Stimulated activated CD4-positive, alpha-beta T cell treated with anti-CD3 and anti-CD28 coated beads, Interleukin-12 subunit alpha, Interleukin-12 subunit beta, amount 100 ng/mL, for 48 hours (primary cell): ENCODE measurements at places on chromosomes 3 and 15.

- DNase-seq, result no peak
Observed at GRCh38 chr15:27438403-27439375, 467.7 kb downstream of the GABRG3 start.

- DNase-seq, result peak; percentile 29
Observed at GRCh38 chr3:105836533-105836932, 32.3 kb downstream of the CBLB start.

GRCh38 chr3:31668242-31668641 is 135.5 kb downstream of the STT3B start:
- DNase-seq, result no peak

DNA sequence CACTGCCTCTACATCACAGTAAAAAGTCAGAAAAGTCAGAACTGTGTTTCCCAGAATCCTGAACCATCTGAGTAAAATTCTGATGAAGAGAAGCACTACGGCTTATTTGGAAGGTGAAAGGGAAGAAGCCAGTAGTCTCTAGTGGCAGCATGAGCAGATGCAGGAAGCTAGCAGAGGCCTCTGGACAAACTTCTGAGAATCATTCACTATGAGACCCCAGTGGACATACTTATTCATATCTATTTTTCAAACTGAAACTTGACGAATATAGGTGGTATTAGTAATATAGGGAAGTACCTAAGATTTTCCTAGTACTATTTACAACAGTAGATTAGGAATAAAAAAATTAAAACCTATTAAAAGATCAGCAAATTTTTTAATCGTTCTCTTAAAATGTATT is 272.8 kb upstream of the TTC14 start:
- no peak for DNase-seq

- DNase-seq, result no peak
Observed at GRCh38 chr3:152703245-152703890, 131.6 kb upstream of the P2RY1 start.

GRCh38 chr15:29456255-29456654 is 186.6 kb upstream of the NSMCE3 start:
- no peak for DNase-seq

GRCh38 chr3:41199866-41200668 is 762 bp downstream of the CTNNB1 start:
- no peak for DNase-seq

DNA sequence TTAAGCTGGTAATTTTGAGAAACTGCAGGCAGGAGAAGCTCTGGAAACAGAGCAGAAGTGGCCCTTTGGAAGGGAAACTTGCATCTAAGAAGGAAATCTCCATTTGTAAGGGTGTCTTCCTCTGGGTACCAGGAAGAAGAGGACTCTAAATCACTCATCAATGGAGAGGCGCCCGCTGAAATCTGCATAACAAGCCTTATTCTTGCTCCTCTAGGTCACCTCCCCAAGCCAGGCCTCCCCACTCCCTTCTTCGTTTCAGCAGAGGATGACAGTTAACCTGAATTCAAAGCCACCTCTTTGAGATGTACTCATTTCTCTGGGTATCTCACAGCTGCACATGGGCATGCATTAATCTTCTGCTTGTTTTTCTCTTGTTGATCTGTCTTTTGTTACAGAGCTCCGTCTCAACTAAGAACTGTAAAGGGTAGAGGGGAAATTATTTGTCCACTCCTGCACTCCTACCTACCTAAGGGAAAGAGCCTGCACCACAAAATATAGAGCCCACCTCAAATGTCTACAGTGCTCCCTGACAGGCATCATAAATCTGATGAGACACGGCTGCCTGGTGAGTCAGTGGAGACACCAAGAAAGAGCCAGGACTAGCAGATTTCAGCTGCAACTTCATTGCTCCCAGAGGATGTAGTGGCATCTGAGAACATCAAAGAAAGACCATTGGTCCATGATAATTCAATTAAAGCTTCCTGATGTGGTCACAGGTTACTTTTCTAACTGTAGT is 51.5 kb downstream of the GABRB3 start:
- no peak for DNase-seq

- DNase-seq, result no peak
Observed at GRCh38 chr3:127233371-127233770, 40.4 kb downstream of the PRR23E start.

GRCh38 chr3:146536681-146537080 is 7.7 kb downstream of the PLSCR1 start:
- no peak for DNase-seq

DNA sequence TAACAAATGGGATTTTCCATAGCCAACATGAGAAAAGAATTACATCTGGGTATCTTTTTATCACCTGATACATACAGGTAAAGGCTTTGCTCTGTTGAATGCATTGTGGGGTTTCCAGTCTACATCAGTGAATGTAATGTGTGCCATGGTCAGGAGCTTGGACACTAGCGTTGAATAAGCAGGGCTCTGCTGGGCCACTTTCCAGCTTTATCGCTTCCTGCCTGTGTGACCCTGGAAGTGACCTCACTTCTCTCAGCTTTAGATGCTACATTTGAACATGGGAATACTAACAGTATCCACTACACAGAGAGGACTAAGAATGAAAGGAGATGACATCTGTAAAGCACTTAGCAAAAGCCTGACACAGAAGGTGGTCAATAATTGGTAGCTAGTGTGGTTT is 40.1 kb downstream of the TTC23 start:
- no peak for DNase-seq

- DNase-seq, result no peak
Observed at GRCh38 chr3:71271596-71271995, 311.9 kb downstream of the FOXP1 start.

GRCh38 chr3:117536006-117536405 is 826.4 kb downstream of the TUSC7 start:
- no peak for DNase-seq

GRCh38 chr3:194300936-194301335 is 50.2 kb downstream of the CPN2 start:
- DNase-seq, result no peak

- no peak for DNase-seq
Observed at GRCh38 chr3:84724877-84725276, 233.9 kb upstream of the CADM2 start.

DNA sequence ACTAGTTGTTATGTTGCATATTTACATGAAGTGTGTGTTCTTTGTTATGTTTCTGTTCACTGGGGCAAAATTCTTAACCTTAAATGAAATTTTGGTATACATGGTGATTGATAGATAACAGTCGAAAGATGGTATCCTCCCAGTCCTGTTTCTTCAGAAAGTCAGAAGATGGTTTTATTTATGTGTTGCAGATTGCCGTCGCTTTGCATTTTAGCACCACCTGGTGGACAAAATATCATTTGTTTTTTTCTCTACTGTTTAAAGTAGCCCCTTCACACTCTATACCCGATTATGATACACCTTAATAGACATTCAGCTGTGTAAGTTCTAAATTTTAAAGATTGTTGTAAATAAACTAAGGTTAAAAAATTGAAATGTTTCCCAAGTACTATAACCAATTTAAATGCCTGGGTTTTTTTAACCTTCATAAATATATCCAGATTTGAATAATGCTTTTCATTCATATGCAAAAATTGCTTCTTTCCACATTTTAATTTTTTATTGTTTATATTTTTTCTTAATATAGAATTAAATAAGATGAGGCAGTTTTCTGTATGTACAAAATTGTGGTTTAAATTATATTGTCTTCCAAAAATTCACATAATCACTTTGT is 152.2 kb downstream of the ALCAM start:
- no peak for DNase-seq

DNA sequence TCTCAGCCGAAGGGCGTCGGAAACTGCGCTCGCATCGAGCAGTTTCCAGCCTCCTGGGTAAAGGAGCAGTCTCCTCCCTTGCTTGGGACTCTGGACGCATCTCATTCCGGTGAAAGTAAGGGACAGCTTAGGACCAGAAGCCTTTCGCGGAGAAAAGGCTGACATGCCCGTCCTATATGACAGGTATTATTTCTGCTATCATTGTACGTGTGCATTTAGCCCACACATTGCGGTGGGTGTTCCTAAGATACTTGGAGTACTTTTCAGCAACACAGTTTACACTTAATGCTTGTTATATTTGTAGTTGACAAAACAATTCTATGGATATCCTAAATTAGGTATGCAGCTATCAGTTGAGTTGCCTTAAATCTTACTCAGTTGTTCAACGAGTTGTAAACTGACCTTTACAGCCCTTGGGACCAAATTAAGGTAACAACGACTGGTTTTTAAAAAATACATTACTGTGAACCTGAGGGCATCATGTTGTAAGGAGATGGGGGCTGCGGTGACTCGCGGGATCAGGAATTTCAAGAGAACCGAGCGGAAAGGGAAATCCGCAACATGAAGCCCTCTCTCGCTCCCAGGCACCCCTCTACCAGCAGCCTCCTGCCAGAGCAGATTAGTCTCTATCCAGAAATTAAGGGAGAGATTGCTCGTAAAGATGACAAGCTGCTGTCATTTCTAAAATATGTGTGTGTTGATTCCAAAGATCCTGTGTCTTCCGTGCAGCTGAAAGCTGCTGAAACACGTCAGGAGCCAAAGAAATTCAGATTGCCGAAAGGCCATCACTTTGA is 632 bp upstream of the COPS2 start:
- DNase-seq, result no peak

DNA sequence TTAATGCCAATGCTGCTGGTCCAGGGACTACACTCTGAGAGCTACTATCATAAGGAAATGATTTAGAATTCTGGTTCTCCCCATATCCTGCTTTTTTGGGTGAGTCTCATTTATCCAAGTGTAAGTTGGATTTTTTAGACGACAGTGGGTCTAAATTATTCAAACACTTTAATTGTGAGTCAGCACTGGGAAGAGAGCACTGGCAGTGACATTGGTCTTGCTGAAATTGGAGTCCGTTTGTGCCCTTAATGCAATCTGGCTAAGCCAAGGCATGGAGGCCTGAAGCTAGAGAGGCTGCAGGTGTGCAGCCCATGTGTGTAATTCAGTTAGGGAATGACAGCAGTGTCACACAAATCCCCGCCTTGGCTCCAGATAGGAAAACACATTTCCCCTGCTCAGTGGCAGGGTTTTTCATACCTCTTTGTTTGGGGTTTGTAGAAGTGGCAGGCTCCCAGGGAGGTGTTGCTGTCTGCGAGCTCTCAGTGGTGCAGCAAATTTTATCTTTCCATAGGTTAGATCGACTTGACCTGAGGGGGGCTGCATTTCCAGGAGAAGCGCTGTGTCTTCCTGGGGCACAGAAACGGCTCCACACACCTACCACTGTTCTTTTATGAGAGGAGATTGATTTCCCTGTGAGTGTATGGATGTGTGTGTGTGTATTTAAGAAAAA is 197.7 kb downstream of the CD47 start:
- no peak for DNase-seq

GRCh38 chr3:160953686-160954085 is 151.5 kb downstream of the B3GALNT1 start:
- no peak for DNase-seq

DNA sequence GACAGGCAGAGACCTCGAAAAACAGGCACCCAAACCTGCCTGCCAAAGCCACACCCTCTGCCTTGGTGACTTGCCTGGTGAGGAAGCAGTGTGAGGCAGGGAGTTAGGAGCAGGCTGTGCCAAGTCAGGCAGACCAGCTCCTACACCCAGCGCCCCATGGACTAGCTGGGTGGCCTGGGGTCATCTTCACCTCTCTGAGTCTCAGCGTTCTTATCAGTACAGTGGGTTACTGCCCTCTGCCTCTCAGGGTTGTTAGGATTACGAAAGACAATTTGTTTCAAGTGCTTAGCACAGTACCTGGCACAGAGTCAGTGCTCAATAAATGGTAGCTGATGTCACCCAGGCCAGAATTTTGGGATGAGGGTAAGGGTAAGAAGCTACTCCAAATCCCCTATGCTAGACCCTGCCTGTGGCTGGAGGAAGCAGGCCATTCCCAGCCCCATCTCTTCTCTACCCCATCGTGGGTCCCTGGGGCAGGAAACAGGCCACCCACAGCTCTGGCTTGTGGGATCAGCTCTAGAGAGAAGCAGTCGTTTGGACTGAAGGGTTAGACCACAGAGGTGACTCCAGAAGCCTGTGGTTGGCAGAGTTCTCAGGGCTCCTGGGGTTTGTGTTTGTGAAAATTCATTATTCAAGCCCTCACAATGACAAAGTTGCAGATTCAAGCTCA is 10.1 kb downstream of the SLC51B start:
- DNase-seq, result no peak

GRCh38 chr3:106473576-106474475 is 605.0 kb upstream of the CBLB start:
- peak; percentile 40 for DNase-seq

DNA sequence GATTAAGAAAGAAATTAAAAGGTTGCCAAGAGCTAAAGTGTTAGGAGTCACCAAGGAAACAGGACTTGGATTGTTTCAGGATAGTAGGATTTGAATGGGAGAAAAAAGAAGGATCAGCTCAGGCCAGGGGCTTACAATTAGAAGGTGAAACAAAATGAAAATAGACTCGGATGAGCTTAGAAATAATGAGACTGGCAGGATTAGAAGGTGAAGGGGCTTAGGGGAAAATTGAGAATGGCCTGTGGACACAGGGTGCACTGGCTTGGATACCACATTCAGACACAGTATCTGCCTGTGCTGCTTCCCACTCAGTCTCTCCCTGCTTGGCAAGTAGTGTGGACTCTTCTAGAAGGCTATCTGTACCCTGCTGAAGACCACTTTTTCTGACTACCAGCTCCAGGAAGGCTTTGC is 206.1 kb upstream of the ATP10A start:
- no peak for DNase-seq

GRCh38 chr15:39629371-39629770 is 48.5 kb downstream of the THBS1 start:
- DNase-seq, result peak; percentile 45

- no peak for DNase-seq
Observed at GRCh38 chr15:60966316-60966715, 262.8 kb downstream of the RORA start.

DNA sequence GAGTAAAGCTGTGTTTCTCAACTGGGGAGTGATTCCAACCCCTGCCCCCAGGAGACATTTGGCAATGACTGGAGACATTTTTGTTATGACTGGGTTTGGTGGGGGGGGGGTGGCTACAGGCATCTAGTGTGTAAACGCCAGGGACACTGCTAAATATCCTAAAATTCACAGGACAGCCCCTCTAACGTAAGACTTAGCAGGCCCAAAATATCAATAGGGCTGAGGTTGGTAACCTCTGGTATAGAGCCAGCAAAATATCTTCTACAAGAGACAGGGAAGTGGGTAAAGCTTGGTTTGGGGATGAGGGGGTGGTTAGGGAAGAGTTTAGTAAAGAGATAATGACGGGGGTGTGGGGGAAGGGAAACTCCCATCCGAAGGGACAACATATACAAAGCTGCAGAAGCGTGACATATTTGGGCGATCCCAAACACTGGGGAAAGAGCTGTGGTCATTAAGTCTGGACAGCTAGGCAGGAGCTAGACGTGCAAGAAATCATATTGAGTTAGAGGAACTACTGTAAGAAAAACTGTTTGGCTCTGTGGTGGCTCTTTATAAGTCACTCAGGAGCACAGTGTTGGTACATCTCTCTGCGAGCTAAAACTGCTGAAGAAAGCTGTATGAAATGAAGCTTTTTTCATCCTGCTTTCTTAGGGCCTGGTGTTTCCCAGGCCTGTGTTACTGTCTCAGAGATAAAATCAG is 697 bp upstream of the TRIM69 start:
- no peak for DNase-seq

DNA sequence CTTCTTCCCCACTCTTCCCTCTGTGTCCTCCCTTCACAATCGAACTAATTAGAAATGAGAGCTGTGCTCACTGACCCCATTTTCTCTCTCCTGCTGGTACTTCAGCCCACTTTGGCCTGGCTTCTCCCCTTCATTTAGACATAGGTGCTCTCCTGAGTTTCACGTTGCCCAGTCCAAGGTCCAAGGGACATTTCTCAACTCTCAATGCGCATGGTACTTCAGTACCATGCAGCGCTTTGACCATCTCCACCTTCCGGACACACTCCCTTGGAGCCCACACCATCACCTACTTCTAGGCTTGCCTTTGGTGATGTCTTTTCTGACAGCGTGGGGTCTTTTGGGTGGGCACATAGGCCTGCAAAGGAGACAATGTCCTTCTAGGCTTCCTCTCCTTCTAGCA is 99.7 kb downstream of the ABHD5 start:
- no peak for DNase-seq
